Central memory CD8-positive, alpha-beta T cell (primary cell): ENCODE measurements at places on chromosomes 11 and 22.
A peak's percentile ranks its signal among the peaks of the same experiment; 100 is the strongest.

GRCh38 chr11:2086239-2087040 is 52.7 kb downstream of the IGF2 start:
- no peak overlapping the region for H3K4me3 ChIP-seq
- no peak for DNase-seq
- H3K27ac ChIP-seq, result no peak overlapping the region
- H3K36me3 ChIP-seq, result peaks cover 3% of the 10 kb centered on the region
- no peaks in the 10 kb centered on the region for H3K4me1 ChIP-seq

DNA sequence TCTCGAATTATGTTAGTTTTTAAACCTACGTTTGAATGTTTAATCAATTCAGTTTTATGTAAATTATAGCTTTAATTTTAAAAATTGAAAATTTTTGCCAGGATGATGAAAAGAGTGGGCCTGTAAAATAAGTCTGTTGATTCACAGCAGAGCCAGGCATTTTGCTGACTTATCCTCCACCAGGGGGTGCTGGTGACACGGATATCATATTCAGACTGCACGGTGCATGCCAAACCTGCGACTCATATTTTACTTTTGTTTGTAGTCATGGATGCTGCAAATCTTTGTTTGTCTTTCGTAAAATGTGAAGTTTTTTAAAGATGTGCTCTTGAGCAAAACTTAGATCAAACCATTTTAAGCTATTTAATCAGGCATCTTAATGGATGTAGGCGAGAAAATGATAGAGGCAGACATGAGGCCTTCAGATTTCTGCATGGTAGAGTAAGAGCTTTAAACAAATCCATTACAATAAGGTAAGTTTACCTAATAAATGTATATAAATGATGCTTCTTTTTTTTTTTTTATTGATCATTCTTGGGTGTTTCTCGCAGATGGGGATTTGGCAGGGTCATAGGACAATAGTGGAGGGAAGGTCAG is 3.6 kb upstream of the OR8B3 start:
- no peak overlapping the region for H3K27ac ChIP-seq
- H3K27me3 ChIP-seq, result no peaks in the 10 kb centered on the region
- no peak for DNase-seq
- H3K4me3 ChIP-seq, result no peak overlapping the region
- no peaks in the 10 kb centered on the region for H3K4me1 ChIP-seq
- H3K36me3 ChIP-seq, result no peaks in the 10 kb centered on the region

DNA sequence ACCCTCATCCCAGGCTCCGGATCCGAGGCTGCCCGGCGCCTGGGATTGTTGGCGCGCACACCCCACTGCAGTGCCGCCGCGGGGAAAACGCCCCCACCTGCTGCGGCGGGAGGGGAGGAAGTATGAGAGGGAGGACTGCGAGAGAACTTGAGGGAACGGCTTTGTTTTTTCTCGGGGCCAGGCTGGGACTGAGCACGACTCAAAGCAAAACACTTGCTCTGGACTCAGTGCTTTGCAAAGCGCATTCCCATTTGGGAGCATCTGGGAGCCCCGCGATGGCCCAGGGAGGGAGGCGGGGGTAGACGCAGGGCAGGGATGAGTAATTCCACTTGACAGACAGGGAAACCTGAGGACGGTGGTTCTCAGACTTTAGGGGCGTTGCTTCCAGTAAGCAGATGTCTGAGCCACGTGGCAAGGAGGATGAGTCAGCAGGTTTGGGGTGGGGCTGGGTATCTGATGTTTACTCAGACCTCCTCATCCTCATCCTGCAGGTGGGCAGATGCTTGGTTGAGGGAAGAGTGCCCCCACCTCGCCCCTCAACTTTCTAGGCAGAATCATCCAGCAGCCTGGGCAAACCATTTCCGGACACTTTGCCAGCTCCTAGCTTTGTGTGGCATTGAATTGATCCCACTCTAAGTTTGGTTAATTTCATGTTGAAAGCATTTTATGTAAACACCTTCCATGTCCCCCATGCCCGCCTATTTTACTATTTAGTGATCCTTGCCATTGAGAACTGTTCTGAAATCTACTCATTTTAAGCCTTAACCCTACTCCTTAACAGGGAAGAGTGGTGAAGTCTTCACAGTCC is 1.5 kb downstream of the MIAT start:
- peaks cover 35% of the 10 kb centered on the region for H3K4me1 ChIP-seq
- H3K4me3 ChIP-seq, result peak overlapping the region; percentile 94
- peaks cover 9% of the 10 kb centered on the region for H3K36me3 ChIP-seq
- peak; percentile 52 for DNase-seq

GRCh38 chr11:65863889-65864705 is 3.9 kb downstream of the MUS81 start:
- H3K27me3 ChIP-seq, result no peaks in the 10 kb centered on the region
- peaks cover 36% of the 10 kb centered on the region for H3K36me3 ChIP-seq
- peak overlapping the region; percentile 61 for H3K27ac ChIP-seq
- no peak for DNase-seq
- H3K4me3 ChIP-seq, result no peak overlapping the region

- peaks cover 44% of the 10 kb centered on the region for H3K27me3 ChIP-seq
- H3K4me3 ChIP-seq, result peak overlapping the region; percentile 54
- DNase-seq, result peak; percentile 38
- H3K36me3 ChIP-seq, result peaks cover 5% of the 10 kb centered on the region
These were observed 14.7 kb downstream of the EPS8L2 start for GRCh38 chr11:720642-721246.

DNA sequence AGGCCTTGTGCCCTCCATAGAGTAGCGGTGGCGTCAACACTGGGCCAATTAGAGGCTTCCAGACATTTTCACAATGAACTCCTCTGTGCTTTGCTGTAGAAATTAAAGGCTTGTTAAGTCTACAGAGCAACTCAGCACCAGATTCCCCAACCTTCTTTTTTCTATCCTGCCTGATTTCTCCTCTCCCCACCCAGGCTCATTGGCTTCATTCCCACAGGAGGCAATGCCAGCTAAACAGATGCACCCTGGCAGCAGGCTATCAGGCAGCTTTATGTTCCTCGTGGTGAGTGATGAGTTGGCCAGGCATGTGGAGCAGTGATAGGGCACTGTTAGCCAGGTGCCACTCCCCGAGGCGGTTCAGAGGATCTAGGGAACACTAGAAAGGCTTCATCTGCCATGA is 4.8 kb downstream of the DIXDC1 start:
- DNase-seq, result no peak
- no peak overlapping the region for H3K27ac ChIP-seq
- H3K4me3 ChIP-seq, result no peak overlapping the region
- H3K36me3 ChIP-seq, result peaks cover 2% of the 10 kb centered on the region
- H3K27me3 ChIP-seq, result no peaks in the 10 kb centered on the region
- H3K4me1 ChIP-seq, result peaks cover 23% of the 10 kb centered on the region

GRCh38 chr11:103601225-103601846 is 435.1 kb upstream of the DDI1 start:
- H3K4me1 ChIP-seq, result no peaks in the 10 kb centered on the region
- no peak overlapping the region for H3K27ac ChIP-seq
- H3K27me3 ChIP-seq, result peaks cover 59% of the 10 kb centered on the region
- H3K36me3 ChIP-seq, result no peaks in the 10 kb centered on the region
- DNase-seq, result no peak

- peaks cover 35% of the 10 kb centered on the region for H3K27me3 ChIP-seq
- peaks cover 2% of the 10 kb centered on the region for H3K36me3 ChIP-seq
- H3K4me3 ChIP-seq, result no peak overlapping the region
- H3K4me1 ChIP-seq, result peaks cover 13% of the 10 kb centered on the region
- no peak overlapping the region for H3K27ac ChIP-seq
These were observed 11.2 kb upstream of the UPK3A start for GRCh38 chr22:45273452-45274075.
